CD14-positive monocyte (primary cell): ENCODE measurements at places on chromosomes 7 and 10.

GRCh38 chr10:58467931-58468635, 44.6 kb upstream of the BICC1 start:
- no peak for DNase-seq

GRCh38 chr7:39656415-39656814, 33.0 kb downstream of the RALA start:
- no peak for DNase-seq

GRCh38 chr7:30752979-30753378, 1.0 kb downstream of the INMT start:
- no peak for DNase-seq

GRCh38 chr7:38303866-38304265, 30.4 kb upstream of the TARP start:
- no peak for DNase-seq

- no peak for DNase-seq
These were observed 4.6 kb upstream of the MYH16 start for GRCh38 chr7:99267841-99268576.

DNA sequence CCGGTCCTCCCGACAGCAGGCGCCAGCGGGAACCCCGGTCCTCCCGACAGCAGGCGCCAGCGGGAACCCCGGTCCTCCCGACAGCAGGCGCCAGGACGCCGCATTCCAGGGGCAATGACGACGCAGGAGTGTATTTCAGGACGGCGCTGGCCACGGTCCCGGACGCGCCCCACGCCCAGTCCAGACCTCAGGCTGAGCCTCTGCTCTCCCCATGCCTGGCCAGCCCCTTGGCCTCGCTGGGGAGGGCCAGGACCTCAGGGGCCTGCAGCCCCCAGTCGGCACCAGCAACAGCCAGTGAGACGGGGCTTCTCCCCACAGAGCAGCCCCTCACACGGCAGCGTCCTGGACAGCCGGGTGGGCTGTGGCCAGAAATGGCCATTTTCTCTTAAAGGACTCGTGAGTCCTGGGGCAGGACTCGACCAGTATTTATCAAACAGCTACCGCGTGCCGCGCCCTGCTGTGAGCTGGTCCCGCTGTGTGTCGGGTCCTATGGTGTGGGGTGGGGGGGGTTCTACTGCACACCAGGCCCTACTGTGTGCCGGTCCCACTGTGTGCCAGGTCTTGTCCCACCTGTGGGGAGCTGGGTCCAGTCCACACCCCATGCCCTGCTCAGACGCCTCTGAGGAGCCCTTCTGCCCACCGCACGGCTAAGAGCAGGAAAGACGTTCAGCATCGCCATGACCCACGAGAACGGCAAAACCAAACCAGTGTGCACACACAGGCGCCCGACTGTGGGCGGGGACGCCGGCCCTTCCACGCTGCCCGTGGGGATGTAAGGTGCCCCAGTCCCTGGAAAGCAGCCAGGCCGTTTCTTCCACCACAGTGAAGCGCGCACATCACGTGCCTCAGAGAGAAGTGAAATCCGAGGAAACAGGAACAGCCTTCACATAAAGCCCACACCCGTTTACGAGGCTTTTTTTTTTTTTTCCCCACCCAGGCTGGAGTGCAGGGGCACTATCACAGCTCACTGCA, 33.3 kb downstream of the GET4 start:
- peak; percentile 99 for DNase-seq

DNA sequence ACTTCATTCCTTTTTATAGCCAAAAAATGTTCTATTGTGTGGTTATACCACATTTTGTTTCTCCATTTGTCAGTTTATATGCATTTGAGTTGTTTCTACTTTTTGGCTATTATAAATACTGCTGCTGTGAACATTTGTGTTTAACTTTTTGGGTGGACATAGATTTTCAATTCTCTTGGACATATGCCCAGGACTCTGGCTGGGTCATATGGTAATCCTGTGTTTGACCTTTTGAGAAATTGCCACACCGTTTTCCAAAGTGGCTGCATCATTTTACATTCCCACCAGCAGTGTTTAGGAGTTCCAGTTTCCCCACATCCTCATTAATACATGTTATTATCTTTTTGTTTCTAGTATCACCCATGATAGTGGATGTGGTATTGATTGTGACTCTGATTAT, 39.4 kb downstream of the CSGALNACT2 start:
- DNase-seq = no peak

DNA sequence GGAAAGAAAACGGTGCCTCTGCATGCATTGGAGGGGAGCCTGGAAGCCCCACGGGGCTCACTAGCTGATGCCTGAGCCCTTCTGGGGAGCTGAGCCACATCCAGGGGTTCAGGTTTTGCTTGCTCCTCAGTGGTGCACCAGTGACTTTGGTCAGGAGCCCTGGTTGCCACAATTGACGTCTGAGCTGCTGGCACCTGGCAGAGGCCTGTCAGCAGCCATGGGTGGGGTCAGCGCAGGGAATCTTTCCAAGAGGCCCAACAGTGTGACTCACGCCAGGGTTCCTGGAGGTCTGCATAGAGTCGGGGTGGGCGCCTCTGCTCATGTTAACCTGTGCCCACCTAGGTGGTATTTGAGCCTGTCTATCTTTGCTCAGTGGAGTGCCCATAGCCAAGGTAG, 138.7 kb downstream of the NEURL1 start:
- DNase-seq = no peak

DNA sequence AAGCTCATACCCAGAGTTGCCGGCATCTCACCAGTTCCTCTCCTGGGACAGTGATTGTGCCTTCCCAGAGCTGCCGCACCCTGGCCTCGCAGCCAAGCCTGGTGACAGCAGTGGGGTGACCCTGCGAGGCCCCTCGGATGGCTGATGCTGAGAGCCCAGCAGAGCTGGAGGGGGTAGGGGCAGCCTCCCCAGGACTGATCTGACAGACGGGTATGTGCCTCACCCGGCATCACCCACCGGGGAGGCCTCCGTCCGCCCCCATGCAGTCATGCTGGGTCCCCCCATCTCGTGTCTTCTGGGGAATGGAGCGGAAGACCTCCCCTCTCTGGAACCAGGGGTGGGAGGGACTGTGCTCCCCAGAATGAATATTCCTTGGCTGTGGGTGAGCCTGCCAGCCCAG, 82.3 kb downstream of the LHPP start:
- no peak for DNase-seq

DNA sequence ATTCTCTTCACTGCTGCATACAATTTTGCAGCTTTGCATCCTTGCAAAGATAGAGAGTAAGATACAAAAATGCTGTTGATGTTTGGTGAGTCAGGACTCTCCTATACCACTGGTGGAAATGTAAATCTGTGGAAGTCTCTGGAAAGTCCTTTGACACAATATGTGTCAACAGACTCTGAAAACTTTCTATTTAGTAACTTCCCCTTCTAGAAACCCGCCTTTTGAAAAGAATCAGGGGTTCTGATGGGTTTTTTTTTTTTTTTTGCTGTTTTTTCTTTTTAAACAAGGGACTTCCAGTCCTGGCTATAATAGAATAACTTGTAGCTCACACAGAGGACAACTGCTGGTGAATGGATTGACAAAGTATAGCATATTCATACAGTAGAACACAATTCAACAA, 16.4 kb downstream of the NOD1 start:
- peak; percentile 76 for DNase-seq

DNA sequence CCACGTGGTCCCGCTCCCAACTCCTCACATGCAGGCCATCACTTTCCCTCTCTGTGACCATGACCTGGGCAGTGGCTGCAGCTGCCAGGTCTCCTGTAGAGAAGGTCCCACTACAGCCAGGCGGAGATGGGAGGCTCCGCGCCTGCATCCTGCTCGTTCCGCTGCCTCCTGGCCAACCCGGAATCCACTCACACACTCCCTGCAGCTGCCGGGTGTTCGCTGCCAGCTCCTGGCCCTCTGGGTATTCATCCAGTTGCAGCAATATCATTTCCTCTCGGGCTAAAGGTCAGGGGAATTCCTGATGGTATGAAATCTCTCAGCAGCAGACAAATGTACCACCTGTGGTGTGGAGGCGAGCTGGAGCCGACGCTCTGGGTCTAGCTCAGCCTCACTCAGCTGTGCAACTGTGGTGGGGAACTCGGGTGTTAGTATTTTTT, 65.7 kb downstream of the TLL2 start:
- no peak for DNase-seq

DNA sequence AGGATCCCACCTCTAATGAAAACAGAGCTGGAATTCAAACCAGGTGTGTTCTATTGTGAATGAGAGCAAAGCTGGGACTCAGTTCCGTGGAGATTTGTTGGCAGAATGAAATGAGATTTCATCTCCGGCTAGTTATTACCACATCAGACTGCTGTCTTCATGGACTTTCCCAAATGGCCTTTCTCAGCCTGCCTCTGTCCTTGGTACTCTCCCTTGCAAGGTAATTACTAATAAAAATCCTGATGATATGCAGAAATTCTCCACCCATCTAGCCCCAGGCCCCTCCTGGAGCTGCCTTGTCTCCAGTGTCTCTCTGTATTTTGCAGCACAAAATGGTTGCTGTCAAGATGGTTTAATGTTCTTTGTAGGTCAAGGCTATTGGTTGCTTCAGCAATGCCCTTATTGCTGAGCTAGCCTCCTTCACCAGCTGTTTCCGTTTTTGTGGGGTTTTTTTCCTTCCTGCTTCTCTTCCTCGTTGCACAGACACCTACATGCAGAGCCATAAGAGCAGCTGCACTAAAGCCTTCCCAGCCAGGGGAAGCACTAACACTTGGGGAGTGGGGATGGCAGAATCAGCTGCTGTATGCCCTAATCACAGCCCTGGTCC, 185.0 kb upstream of the GHITM start:
- no peak for DNase-seq

DNA sequence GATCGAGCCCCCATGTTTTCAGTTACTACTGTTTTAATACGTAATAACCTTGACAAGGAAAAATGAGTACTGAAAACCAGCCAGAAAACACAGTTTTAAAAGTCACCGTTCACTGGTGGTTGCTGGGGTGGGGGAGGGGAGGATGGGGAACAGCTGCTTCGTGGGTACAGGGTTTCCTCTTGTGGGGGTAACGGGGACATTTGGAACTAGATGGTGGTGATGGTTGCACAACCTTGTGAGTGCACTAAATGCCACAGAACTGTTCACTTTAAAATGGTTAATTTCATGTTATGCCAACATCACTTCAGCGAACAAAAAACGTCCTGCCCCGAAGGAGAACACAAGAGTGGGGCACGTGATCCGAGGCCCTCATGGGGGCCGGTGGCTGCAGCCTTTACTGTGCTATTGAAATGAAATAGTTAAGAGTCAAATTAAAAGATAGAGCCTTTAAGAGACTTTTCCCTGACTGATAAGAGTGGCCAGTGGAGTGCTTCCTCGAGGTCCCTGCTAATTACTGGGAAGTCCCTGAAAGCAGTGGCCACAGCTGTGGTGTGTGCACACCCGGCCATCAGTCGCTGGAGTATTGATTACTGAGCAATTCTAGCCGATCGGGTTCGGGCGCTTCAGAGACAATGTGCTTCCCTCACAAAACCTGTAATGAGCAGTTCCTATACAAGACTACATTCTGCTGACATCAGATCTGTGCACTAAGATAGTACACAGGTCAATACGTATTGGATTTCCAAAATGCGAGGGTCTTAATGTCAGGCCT, 80.3 kb downstream of the EBF3 start:
- DNase-seq = no peak
